ENCODE measurements at places on chromosomes 11 and 22.

DNA sequence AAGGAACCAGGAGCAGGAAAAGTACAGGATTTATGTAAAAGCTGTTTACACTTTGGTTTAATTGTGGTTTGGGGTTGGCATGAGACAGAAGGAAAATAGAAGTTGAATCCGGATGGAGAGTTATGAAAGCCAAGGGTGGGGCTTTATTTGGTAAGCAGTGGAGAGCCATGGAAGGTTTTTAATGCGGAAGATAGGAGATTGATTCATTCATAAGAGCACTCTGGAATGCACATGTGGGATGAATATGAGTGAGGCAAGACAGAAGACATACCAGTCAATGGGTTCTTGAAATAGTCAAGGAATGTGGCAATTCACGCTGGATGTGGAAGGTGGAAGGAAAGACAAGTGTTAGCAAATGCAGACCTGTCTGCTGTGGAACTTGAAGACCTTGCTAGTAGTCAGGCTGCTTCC lies 9.3 kb upstream of the GLB1L3 start:
- DNase-seq = no peak

GRCh38 chr11:47376525-47377371 lies 1.6 kb downstream of the SPI1 start:
- DNase-seq = no peak

- no peak for DNase-seq
Observed at GRCh38 chr22:37283393-37283937, 1.2 kb downstream of the CYTH4 start.

- no peak for DNase-seq
Observed at GRCh38 chr11:72225411-72225951, 914 bp downstream of the INPPL1 start.

- no peak for DNase-seq
Observed at GRCh38 chr11:8715501-8715900, 32.9 kb downstream of the RPL27A start.

DNA sequence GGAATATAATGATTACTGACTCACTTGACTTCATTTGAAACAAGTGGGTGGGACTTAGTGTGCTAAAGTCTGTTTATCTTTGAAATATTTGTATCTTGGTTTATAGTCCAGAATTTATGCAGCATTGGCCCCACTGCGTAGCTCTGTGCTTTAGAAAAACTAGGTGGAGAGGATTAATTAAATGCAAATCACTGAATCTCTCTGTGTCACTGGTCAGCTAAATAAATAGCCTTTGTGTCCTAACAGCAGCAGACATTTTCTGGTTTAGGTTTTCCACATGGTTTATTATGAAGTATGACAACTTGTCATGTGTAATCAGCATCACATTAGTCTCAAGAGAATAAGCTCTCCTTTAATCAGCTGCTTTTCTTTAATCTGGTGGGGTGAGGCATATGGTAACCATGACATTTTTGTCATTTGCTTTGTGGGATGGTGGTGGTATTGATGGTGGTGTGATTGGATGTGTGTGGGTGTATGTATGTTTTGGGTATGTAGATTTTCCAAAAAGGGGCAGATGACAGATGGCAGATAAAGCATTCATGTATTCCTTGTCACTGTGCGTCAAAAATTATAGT lies 33.9 kb downstream of the BCL2L13 start:
- DNase-seq = no peak

- DNase-seq = no peak
Observed at GRCh38 chr11:134691985-134692384, 279.9 kb upstream of the B3GAT1 start.

- no peak for DNase-seq
Observed at GRCh38 chr11:45145379-45146071, 914 bp upstream of the PRDM11 start.

- DNase-seq = no peak
Observed at GRCh38 chr22:28297504-28297903, 378.4 kb upstream of the PITPNB start.

DNA sequence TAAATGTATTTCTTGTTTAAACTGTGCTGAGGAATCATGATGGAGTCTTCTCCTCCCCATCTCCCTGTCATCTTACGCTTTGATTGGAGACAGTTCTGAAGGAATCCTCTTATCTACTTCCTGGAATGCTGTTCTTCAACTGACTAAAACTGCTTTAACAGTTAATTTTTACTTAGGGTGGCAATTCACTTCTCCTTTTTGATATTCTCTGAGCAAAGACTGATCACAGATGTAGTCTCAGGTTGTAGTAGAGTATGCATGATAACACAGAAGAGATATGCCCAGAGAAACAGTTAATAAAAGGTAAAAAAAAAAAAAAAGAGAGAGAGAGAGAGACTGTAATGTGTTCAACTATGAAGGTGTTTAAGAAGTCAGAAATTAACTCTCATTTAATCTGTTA lies 1.4 kb upstream of the CASP5 start:
- DNase-seq = no peak

- no peak for DNase-seq
Observed at GRCh38 chr11:121654259-121654842, 201.6 kb upstream of the SORL1-AS1 start.

GRCh38 chr11:36146437-36146836 lies 142.8 kb downstream of the COMMD9 start:
- no peak for DNase-seq

DNA sequence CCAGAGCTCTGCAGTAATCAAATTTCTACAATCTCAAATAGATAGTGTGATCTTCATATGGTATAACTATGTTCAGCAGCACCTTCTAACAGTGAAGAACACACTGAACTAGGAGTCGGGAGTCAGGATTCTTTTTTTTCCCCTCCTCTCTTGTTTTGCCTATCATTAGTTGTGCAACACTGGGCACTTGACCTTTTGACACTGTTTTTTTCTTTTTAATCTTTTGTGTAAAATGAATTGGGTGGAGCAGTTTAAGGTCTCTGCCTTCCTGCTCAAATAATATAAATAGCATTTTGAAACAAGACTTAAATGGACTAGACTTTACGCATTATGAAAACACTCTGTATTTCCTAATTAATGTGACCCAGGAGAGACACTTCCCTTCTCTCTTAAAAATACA lies 39.7 kb downstream of the CTSC start:
- DNase-seq = no peak

DNA sequence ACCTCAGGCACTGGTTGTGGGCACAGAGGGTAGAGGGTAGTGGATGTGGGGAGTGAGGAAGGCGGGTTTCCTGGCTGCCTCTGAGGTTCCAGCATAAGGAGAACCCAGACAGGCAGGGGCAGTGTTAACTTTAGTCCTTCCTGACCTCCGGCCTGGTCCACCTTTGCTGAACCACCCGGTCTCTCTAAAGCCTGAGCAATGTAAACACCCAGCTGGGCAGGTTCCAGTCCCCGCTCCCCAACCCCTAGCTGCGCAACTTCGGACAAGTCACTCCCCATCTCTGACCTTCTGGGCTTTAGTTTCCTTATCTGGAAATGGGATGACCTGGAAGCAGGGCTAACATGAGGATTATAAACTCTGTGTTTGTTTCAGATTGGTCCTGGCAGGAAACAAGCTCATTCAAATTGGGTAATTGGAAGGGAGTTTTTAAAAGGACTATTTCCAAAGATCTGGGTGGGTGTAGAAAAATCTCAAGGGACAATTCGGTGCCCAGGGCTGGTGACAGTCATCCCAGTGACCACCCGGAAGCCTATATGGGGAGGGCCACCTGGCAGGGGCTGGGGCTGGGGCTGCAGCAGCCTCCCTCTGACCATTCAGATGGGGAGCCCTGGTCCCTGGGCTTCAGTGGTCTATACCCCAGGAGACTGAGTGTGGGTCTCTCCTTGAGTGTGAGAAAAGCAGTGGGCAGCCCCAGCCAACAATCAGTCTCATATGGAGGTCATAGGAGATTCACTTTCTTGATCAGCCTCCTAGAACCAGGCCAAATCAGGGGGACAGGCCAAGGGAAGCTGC lies 108.3 kb upstream of the SYT13 start:
- no peak for DNase-seq

GRCh38 chr11:41307296-41308080 lies 152.0 kb downstream of the LRRC4C start:
- no peak for DNase-seq

- DNase-seq = no peak
Observed at GRCh38 chr11:62853279-62853965, 14.0 kb upstream of the WDR74 start.

DNA sequence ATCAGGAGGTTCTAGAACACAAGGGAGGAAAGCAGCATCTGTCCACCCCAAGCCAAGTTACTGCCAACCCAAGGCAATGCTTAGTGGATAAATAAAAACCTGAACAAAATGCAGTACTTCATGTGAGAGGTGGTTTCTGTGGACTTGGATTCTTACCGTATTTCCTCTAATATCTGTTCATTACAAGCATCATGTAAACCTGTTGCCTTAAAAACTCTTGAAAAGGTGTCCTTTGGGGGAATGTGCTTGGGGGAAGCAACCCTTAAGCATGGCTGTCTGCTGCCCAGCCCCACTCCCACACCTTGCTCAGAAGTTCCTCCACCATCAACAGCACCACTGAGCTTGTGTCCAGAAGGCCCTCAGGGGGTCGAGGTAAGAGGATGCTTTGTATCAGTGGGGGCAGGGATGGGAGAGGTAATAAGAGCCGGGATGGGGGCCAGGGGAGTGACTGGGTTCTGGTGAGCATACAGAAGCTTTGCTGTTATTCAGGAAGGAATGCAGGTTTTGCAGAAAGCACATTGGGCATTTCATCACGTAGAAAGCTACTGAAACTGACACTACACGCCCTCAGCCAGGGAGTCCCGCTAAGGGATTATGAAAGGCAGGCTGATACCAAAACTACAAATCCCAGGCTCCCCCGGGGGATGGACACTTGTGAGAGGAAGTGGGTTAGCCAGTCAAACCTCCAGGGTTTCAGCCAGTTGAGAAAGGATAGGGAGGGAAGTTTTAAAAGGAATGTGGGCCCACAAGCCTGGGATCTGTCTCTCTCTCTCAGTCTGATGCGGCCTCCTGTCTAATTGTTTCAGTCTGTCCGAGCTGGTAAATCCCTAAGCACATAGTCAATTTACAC lies 52.0 kb downstream of the KCNJ1 start:
- DNase-seq = no peak

DNA sequence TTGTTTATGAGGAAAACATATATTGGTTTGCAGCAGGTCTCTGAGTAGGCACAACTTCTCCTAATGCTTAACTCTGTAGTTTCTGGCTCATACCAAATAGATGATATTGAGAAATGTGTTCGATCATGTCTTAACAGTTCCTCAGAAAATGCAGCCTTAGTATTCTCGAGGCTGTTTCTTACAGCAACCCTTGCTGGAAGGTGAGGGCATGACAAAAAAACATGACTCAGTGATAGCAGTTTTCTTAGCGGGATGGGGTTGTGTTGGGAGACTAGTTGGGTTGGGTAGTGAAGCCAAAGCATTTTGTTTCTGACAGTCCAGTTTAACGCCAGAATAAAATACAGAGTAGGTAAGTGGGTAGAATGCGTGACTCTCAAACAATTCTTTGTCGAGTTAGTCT lies 94.7 kb upstream of the PARVA start:
- no peak for DNase-seq
